Head of caudate nucleus (tissue), 42 donors: ENCODE measurements at places on chromosomes 5 and 9.

GRCh38 chr5:132138260-132138659 lies 64.7 kb downstream of the CSF2 start:
- no peak for DNase-seq

DNA sequence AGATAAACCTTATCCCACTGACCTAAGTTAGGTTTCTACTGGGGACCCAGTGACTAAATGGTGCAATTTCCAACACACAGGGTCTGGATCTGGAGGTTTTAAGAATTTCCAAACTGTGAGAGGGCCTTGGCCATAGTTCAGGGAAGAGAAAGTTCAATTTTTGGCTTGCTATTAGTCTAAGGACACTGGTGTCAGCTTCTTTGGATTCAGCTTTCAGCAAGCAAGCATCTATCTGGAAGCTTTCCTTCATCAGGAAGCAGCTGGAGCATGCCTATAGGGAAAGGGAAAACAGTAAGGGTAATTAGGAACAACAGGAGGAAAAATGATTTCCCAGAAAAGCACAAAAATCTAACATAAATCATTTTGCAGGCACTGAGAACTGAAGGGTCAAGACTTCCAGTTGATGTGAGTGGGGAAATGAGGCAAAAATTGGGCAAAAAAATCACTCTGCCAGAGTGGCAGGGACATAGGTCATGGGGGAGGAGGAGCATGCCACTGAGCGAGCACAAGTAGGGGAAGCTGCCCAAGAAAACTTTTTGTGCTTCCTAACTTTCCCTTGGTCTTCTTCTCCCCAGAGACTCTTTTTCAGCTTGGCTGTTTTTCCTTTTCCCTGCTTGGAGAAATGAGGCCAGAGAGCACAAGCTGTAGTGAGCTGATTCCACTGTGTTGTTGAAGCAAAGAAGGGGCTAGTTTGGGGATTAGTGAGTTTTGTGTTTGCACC lies 299.6 kb downstream of the FGF10 start:
- no peak for DNase-seq

DNA sequence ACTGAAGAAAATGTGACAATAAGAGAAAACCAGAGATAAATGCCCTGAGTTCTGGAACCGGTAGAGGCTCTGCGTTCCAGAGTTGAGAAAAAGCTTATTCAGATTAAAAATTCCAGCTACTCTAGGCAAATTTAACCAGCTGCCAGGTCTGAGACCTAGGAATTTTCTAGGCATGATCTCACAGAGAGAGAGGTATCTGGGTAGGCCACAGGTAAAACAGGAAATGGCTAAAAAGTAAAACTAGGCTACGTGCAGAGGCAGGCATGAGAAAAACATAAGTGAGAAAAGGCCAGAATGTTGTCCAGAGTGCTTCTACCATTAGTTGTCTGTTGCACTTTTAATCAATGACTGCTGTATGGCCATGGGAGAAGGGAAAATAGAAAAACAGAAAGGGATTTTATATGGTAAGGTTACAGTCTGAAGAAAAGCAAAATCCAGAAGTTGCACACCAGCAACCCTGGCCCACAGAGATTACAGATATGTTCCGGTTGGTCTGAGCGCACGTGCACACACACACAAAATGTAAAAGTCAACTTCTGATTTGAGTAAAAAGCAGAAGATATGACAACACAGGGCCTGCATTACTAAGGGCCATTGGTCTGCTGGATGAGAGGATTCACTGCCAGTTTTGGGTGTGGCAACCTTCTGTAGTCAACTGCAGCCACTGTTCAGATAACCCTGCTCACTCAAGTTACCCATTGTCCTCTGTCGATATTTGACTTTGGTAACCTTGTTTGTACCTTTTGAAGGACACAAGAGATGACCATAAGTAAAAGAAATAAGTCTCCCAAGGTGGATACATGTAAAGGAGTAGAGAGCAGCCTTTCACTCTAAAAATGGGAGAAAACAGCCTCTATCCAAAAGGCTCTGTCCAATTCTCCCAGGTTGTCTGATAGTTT lies 266.0 kb downstream of the DTWD2 start:
- no peak for DNase-seq

DNA sequence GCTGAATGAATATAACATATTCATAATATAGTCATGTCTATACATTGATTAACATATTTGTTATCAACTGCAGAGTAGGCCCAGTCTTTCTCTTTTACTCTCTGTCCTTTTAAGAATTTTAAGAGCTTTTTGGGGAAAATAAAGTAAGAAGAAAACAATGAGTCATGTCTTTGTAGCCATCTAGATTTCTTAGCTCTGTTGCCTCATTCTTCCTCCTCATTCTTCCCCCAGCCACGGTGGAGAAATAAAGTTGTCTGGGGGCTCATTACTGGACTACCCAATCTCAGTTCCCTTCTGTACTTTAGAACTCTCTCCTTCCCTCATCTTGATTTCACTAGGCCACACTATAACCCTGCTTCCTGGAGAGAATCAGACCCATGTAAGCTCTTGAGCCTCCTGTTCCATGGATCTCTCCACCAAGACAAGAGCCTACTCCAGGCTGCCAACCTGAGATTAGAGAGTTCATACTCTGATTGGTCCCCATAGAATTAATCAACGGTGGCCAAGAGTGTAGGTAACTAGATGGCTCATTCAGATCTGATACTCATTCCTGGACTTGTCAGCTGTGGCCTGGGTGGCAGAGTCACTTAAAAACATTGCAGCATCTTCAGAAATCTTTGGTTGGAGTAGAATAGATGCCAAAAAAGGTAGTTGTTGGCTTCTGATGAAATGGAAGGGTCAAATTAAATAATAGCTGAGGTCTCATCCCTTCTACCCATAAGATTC lies 44.2 kb downstream of the ITGA1 start:
- no peak for DNase-seq

DNA sequence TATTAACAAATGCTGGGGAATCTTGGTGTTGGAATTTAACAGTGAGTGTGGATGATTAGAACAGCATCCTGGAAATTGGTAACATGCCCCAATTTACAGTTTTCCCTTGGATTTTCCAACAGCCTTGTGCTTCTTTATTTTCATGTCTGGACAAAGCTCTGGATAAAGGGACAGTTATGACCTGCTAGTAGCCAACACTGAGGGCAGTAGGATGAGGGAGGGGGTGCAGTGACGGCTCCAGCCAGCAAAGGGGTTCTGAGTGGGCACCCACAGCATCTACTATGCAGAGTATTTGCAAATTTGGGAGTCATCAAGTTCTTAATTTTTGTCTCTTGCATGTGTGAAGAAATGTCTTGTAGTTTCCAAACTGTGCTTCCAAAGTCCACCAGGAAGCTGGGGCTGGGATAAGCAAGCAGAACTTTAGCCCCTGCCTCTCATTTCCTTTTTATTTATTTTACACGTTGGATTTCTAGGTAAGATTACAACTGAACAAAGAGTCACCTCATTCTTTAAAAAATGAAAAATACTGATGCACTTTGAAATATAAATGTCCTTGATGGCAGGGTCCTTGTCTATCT lies 63.0 kb upstream of the SELENOP start:
- DNase-seq = no peak

GRCh38 chr9:102514541-102514940 lies 480.6 kb upstream of the CYLC2 start:
- DNase-seq = no peak

GRCh38 chr9:110148384-110148783 lies 59.6 kb downstream of the C9orf152 start:
- DNase-seq = no peak

DNA sequence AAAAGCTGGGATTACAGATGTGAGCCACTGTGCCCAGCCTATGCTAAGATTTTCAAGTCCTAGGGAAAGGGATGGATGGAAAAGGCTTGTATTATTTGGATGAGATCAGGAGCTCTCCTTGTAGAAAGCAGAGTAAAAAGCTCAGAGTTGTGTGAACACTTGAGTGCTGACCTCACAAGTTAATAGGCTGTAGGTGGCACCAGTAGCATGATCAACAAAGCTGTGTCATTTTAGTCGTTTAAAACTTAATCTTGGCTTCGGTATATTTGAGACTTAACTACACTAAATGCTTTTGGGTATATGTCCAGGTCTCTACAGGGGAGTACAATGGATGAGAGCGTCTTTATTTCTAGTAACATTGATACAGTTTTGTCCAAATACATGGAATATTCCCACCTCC lies 264.2 kb downstream of the TMEM38B start:
- no peak for DNase-seq

GRCh38 chr5:101976933-101977332 lies 319.2 kb downstream of the SLCO4C1 start:
- DNase-seq = no peak

DNA sequence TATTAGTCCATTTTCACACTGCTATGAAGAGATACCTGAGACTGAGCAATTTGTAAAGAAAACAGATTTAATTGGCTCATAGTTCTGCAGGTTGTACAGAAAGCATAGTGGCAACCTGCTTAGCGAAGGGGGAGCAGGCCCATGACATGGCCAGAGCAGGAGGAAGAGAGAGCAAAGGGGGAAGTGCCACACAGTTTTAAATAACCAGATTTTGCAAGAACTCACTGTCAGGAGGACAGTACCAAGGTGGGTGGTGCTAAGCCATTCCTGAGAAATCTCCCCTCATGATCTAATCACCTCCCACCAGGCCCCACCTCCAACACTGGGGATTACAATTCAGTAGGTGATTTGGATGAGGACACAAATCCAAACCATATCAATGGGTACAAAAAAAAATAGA lies 16.8 kb upstream of the PCSK5 start:
- DNase-seq = no peak

- DNase-seq = no peak
Measured at GRCh38 chr9:123312306-123312877, 43.6 kb upstream of the CRB2 start.
